ENCODE measurements at places on chromosomes 5 and 9.

DNA sequence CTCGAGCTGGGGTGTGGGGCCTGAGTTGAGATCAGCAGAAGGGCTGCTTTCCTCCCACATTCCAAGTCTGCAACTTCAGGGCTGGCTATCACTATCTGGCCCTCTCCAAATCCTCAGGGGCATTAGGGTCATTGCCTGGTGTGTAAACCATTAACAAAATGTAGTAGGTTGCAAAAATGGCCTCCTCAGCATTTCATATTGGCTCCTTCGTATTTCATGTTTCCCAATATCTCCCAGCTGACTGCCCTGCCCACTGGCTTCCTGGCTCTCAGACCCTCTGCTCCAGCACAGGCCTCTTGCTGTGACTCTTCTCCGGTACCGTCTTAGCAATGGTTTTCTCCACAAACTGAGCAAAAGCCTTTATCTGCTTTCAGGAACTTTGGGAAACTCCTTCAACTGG is 113.8 kb downstream of the GADD45G start:
- no peak for DNase-seq

- DNase-seq, result no peak
These were observed 99.3 kb downstream of the KCNIP1 start for GRCh38 chr5:170603109-170603508.

- DNase-seq, result no peak
These were observed 47.5 kb upstream of the CPLX2 start for GRCh38 chr5:175823731-175824525.

GRCh38 chr9:94799578-94800264 is 73.2 kb downstream of the AOPEP start:
- no peak for DNase-seq

- no peak for DNase-seq
These were observed 82.7 kb upstream of the IL7R start for GRCh38 chr5:35773967-35774366.

- DNase-seq, result no peak
These were observed 125.3 kb upstream of the RFX3 start for GRCh38 chr9:3650994-3651622.

DNA sequence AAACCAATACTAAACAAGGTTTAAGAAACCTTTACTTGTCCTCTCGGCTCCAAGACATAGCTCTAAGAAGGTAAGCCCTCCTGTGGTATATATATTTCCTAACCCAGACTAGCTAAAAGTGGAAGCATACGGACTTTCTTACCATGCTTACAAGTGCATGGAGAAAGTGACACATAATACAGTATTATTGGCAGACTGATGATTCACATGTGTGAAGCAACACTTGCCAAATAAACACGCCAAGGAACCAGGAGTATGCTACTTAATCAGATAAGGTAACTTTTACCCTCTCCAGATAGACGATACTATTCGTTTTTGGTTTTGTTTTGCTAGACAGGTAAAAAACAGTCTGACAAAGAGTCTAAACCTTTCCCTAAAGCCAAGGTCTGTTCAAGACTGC is 264.1 kb downstream of the MLLT3 start:
- no peak for DNase-seq

DNA sequence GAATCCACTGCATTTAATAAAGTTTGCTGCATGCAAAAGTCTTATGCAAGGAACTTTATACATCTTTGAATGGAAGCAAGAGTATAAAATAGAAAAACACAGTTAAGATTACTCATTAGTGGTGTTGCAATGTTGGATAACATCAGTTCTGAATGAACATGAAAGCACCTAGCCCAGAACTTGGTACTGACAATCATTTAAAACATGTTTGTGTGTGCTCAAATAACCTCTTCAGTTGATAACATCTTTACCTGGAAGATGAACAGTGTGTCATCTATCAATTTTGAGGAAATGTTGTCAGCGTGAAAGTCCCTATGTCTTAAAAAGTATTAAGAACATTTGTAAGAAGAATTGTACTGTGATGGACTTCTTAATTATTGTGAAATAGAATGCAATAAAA is 370.4 kb upstream of the GRAMD2B start:
- DNase-seq, result no peak

DNA sequence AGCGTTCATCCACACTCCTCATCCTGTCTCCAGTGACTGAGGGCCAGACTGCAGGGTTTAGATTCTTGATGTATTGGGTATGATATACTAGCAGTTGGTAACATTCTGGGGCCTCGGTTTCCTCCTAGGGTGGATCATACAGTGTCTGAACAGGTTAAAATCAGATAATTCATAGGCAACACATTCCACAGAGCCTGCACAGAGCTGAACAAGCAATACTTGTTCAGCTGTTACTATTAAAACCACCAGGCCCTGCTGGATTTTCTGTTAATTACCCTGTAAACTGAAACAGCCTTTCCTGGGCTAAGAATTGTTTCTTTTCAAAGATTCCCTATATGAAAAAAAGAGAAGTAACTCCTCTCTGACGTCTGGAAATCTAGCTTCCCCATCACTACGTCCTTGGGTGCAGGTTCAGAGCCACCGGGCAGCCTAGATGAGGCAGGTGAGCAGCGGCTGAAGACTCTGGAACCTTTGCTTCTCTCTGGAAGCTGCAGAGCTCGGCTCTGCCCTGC is 1313.5 kb upstream of the WWC1 start:
- DNase-seq, result no peak

DNA sequence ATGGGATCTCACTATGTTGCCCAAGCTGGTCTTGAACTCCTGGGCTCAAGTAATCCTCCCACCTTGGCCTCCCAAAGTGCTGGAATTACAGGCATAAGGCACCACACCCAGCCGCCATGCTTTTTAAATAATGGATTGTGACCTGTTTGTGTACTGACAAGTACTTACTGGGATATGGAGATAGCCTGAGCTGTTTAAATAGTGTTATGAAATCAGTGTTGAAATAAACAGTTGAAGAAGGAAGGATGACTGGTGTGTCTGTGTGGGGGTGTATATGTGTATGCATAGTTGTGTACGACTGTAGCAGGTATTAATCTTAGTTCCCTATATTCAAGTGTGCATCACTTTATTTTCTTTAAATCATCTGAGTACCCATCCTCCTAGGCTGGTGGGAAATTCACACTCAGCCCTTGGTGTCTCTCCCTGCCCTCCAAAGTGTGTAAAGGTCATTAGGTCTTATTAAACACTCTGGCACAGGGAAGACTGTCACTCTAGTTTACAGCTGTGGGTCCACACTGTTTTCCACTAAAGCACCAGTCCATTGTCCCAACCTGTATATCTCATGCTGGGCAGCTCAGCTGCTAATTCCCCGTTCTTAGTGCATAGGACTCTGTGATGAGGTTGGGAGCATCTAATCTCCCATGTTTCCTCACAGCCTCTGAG is 91.0 kb downstream of the SNX18 start:
- no peak for DNase-seq

GRCh38 chr9:15332939-15333338 is 25.9 kb upstream of the TTC39B start:
- DNase-seq, result no peak

GRCh38 chr5:158979749-158980521 is 119.8 kb downstream of the EBF1 start:
- no peak for DNase-seq
